Activated CD8-positive, alpha-beta memory T cell treated with anti-CD3 and anti-CD28 coated beads, Interleukin-2, amount 10 ng/mL, durations not matched to agents 7 days and 5 days (primary cell): ENCODE measurements at places on chromosomes 7 and 10. TPM values are rescaled to one million over a fixed set of nuclear protein-coding genes. Genes with fewer than 3 reads are reported as not detected.

The BICC1 gene
- 0.14 TPM for total RNA-seq

The HOXA2 gene
- total RNA-seq: not detected

The ZPBP gene
- total RNA-seq: not detected

The IL6 gene
- 0.66 TPM for total RNA-seq

The SRRM3 gene
- not detected for total RNA-seq

GRCh38 chr7:123979876-123980275, 53.0 kb downstream of the TMEM229A start:
- no peak for DNase-seq
- H3K27me3 ChIP-seq: no peaks in the 10 kb centered on the region
- no peak overlapping the region for H3K27ac ChIP-seq
- H3K4me3 ChIP-seq: no peak overlapping the region
- H3K4me1 ChIP-seq: no peaks in the 10 kb centered on the region

DNA sequence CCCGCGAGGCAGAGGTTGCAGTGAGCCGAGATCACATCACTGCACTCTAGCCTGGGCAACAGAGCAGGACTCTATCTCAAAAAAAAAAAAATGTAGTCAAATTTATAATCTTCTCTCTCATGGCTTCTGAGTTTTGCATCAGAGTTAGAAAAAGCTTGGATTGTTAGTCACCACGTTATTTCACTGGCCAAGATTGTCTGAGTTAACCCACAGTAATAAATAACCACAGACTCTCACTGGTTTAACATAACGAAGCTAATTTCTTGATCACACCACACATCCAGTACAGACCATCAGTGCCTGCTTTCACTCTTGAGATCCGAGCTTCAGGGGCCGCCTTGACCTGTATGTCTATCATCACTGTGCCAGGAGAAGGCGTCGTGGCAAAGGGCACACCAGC, 116.8 kb upstream of the JCAD start:
- no peak overlapping the region for H3K4me3 ChIP-seq
- no peak for DNase-seq
- peaks cover 30% of the 10 kb centered on the region for H3K27me3 ChIP-seq
- H3K36me3 ChIP-seq: no peaks in the 10 kb centered on the region
- no peak overlapping the region for H3K27ac ChIP-seq
- H3K4me1 ChIP-seq: peaks cover 1% of the 10 kb centered on the region

GRCh38 chr7:144957998-144958397, 122.1 kb upstream of the TPK1 start:
- DNase-seq: no peak
- H3K36me3 ChIP-seq: no peaks in the 10 kb centered on the region
- no peak overlapping the region for H3K4me3 ChIP-seq

DNA sequence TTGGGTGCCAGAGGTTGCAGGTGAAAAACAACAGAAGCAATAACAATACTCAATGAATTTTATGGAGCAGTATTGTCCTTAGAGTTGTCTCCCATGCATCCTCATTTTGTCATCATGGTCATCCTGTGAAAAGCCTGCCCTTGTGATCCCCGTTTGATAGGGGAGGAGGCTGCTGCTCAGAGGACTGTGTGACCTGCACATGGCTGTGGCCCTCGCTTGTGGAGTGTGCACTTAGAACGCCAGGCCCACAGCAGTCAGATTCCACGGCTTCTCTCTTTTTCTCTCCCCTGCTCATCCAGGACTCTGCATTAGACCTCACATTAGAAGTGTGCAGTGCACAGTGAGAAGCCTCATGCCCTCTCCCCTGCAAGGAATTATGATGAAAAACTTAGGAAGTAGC, 491.1 kb upstream of the KLF6 start:
- H3K27me3 ChIP-seq: no peaks in the 10 kb centered on the region
- H3K4me1 ChIP-seq: no peaks in the 10 kb centered on the region
- H3K27ac ChIP-seq: no peak overlapping the region
- no peak for DNase-seq

DNA sequence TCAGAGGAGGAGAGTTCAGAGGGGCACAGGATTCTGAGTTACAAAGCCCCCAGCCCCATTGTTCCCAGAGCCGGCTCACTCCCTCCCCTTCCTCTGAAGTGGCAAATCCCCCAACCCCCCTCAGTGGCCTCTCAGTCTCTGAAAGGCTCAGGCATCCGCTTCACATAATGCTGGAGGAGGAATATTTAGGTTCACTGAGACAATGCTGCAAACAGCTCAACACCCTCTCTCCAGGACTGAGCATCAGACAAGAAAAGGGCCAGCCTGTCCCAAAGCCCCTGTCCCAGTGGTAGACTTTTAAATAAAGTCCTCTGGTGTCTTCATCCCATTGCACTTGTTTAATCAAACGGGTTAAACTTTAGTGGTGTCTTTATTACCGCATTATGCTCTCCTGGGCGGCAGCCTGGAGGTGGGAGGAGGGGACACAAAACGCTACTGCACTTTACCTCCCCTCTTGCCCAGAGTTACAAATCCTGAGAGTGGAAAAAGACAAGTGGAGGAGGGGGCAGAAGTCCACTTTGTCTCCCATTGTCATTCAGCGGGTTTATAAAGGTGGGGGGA, 257.9 kb downstream of the FGFR2 start:
- DNase-seq: no peak
- H3K36me3 ChIP-seq: peaks cover 2% of the 10 kb centered on the region
- H3K27me3 ChIP-seq: no peaks in the 10 kb centered on the region
- no peak overlapping the region for H3K27ac ChIP-seq
- no peaks in the 10 kb centered on the region for H3K4me1 ChIP-seq

DNA sequence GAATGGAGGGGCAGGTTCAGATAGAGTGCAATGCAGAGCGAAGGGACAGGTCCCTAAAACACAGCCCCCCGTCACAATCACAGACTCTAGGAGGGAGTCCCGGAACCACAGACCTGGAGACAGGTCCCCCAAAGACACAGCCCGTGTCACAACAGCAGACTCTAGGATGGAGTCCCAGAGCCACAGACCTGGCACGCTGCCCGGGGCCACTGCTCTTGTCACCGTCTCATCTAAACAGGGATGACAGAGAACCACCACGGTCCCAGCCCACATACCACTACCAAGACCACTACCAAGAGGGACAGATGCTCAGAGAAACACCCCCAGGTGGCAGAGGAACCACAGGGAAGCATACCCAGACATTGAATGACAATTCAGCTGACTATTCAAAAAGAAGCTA, 183.9 kb downstream of the TCERG1L start:
- DNase-seq: no peak
- no peaks in the 10 kb centered on the region for H3K27me3 ChIP-seq
- no peak overlapping the region for H3K27ac ChIP-seq
- H3K4me1 ChIP-seq: no peaks in the 10 kb centered on the region
- H3K36me3 ChIP-seq: no peaks in the 10 kb centered on the region

DNA sequence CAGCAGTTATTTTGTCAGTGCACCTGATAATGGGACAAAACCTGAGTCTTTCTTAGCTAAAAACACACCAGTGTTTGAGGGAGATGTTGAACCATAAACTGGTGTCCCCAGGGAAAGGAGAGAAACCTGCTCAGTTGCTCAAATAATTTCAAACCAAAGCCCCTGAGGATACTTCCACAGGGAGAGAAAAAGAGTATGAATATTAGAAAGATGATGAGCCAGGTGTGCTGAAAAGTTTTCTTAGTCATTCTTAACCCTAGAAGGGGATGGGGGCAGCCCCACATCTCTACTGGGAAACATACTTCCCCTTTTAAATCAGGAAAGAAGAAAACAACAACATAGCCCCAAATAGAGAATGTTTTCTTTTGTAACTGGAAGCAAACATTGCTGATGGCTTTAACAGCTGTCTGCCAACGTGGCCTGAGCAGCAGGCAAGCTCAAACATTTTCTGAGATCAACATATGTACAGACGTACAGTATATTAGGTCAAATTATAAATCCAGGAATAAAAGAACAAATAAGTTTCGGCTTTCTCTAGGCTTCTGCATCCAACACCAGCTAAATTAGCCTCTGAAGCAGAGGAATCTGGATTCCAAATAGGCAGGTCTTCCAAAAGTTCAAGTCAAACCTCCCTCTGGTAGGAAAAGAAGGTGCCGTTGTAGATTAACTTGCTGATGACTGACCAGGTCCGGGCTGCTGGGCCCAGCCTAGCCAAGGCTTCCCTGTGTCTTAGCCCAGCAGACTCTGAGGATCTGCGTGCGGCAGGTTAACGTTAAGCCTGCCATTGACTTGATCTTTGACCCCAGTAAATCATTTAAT, 30.5 kb upstream of the FBXW4 start:
- H3K4me3 ChIP-seq: no peak overlapping the region
- H3K4me1 ChIP-seq: peaks cover 7% of the 10 kb centered on the region
- no peak overlapping the region for H3K27ac ChIP-seq
- H3K27me3 ChIP-seq: peaks cover 10% of the 10 kb centered on the region
- no peak for DNase-seq

- H3K27ac ChIP-seq: peak overlapping the region; percentile 5
- no peak overlapping the region for H3K4me3 ChIP-seq
- no peaks in the 10 kb centered on the region for H3K36me3 ChIP-seq
- H3K27me3 ChIP-seq: no peaks in the 10 kb centered on the region
- peaks cover 66% of the 10 kb centered on the region for H3K4me1 ChIP-seq
- peak; percentile 62 for DNase-seq
These were observed 24.9 kb downstream of the MTURN start for GRCh38 chr7:30159698-30160143.

GRCh38 chr7:50676079-50676478, 106.6 kb downstream of the GRB10 start:
- H3K27ac ChIP-seq: no peak overlapping the region
- no peak overlapping the region for H3K4me3 ChIP-seq
- H3K27me3 ChIP-seq: peaks cover 20% of the 10 kb centered on the region
- H3K36me3 ChIP-seq: no peaks in the 10 kb centered on the region
- H3K4me1 ChIP-seq: peaks cover 8% of the 10 kb centered on the region

- H3K27me3 ChIP-seq: no peaks in the 10 kb centered on the region
- H3K36me3 ChIP-seq: no peaks in the 10 kb centered on the region
- no peak overlapping the region for H3K4me3 ChIP-seq
- DNase-seq: no peak
- H3K27ac ChIP-seq: no peak overlapping the region
These were observed 102.5 kb downstream of the PCLO start for GRCh38 chr7:83060218-83060617.

GRCh38 chr7:42726066-42726785, 185.6 kb downstream of the C7orf25 start:
- no peaks in the 10 kb centered on the region for H3K27me3 ChIP-seq
- no peak overlapping the region for H3K27ac ChIP-seq
- no peaks in the 10 kb centered on the region for H3K36me3 ChIP-seq
- no peak for DNase-seq

DNA sequence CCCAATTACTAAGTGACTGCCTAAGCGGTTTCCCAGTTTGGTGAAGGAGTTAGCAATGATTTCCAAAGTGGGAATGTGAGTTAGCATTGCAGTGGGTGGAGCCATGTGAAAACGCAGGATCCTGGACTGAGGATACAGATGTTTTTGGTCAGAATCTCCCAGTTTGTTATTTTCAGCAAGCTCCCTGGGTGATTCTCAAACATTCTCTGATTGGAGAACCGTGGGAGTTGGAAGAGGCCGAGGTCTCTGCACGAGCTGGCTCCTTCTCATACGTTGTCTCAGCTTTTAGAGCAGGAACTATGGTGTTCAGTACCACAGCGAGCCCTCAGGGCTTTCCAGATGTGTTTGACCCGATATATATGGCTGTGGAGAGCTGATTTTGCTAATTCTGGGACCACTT, 396.5 kb upstream of the NPVF start:
- H3K4me3 ChIP-seq: no peak overlapping the region
- H3K27me3 ChIP-seq: peaks cover 5% of the 10 kb centered on the region
- no peak overlapping the region for H3K27ac ChIP-seq
- H3K36me3 ChIP-seq: no peaks in the 10 kb centered on the region
- DNase-seq: no peak

- H3K27me3 ChIP-seq: peaks cover 67% of the 10 kb centered on the region
- DNase-seq: no peak
- H3K27ac ChIP-seq: no peak overlapping the region
- peaks cover 1% of the 10 kb centered on the region for H3K36me3 ChIP-seq
- H3K4me1 ChIP-seq: no peaks in the 10 kb centered on the region
These were observed 9.5 kb downstream of the C10orf53 start for GRCh38 chr10:49688920-49689319.

GRCh38 chr10:43078986-43079273, 2.1 kb downstream of the RET start:
- no peak overlapping the region for H3K27ac ChIP-seq
- DNase-seq: no peak
- H3K27me3 ChIP-seq: peaks cover 43% of the 10 kb centered on the region
- H3K36me3 ChIP-seq: no peaks in the 10 kb centered on the region

- no peak for DNase-seq
- no peak overlapping the region for H3K4me3 ChIP-seq
- H3K36me3 ChIP-seq: no peaks in the 10 kb centered on the region
- H3K27me3 ChIP-seq: peaks cover 7% of the 10 kb centered on the region
These were observed 221.6 kb downstream of the TMEM178B start for GRCh38 chr7:141295367-141295895.

DNA sequence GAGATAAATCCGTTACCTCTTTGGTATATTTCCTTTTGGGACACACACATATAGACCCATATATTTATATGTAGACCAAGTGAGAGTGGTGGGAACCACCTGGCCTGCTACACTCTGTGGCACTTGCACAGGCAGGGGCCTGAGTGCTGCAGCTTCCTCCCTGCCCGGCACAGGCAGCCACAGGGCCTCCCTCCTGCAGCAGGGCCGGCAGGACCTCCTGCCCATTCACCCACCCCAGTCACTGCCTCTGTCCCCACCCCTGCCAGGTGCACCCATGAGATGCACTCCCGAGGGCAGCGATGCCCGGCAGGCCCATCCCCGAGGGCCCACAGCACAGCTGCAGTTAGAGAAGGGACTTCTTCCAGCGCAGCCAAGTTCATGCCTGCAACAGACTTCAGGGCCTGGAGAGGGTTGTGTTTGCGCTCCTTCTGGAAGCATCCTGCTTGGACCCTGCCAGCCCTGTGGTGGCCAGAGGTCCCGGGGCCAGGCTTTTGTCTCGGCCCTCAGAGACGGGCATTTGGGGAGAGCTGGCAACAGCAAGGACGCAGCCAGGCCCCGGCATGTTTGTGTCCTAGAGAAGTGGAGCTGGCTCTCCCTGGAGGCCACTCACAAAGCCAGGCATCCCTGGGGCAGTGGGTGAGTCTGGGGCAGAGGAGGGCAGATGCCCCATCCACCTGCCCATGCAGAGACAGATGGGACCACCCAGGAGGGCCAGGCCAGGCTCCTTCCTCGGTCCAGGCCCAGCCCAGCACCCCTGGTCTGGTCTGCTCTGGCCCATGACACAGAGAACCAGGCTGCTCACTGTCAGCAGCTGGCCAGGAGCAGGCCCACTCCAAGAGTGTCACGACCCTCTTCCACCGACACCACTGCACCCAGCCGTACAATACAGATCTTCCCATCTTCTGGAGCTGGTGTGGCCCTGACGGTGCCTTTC, 41.4 kb downstream of the PWWP2B start:
- peak overlapping the region; percentile 6 for H3K27ac ChIP-seq
- no peaks in the 10 kb centered on the region for H3K36me3 ChIP-seq
- no peaks in the 10 kb centered on the region for H3K27me3 ChIP-seq
- peaks cover 8% of the 10 kb centered on the region for H3K4me1 ChIP-seq
- DNase-seq: no peak

GRCh38 chr7:51732951-51733350, 416.3 kb upstream of the COBL start:
- no peaks in the 10 kb centered on the region for H3K36me3 ChIP-seq
- no peak for DNase-seq
- no peaks in the 10 kb centered on the region for H3K4me1 ChIP-seq
- H3K27me3 ChIP-seq: no peaks in the 10 kb centered on the region

- H3K27ac ChIP-seq: no peak overlapping the region
- H3K36me3 ChIP-seq: peaks cover 2% of the 10 kb centered on the region
- no peak overlapping the region for H3K4me3 ChIP-seq
- H3K4me1 ChIP-seq: peaks cover 4% of the 10 kb centered on the region
- H3K27me3 ChIP-seq: peaks cover 10% of the 10 kb centered on the region
These were observed 7.6 kb downstream of the ZNF511 start for GRCh38 chr10:133316266-133316665.
